T-helper 17 cell (primary cell): ENCODE measurements at places on chromosomes 2 and 18. TPM values are rescaled to one million over a fixed set of nuclear protein-coding genes. Genes with fewer than 3 reads are reported as not detected.

- H3K36me3 ChIP-seq = no peaks in the 10 kb centered on the region
- H3K27ac ChIP-seq = no peak overlapping the region
- H3K4me1 ChIP-seq = no peaks in the 10 kb centered on the region
- no peaks in the 10 kb centered on the region for H3K27me3 ChIP-seq
These were observed 406.8 kb downstream of the THSD7B start for GRCh38 chr2:137172162-137172561.

- H3K27me3 ChIP-seq = no peaks in the 10 kb centered on the region
- H3K4me1 ChIP-seq = no peaks in the 10 kb centered on the region
- H3K27ac ChIP-seq = no peak overlapping the region
- no peak for DNase-seq
- no peaks in the 10 kb centered on the region for H3K36me3 ChIP-seq
These were observed 491.2 kb downstream of the PIK3C3 start for GRCh38 chr18:42446195-42446594.

Gene CNNM3
- 39.5 TPM for total RNA-seq

DNA sequence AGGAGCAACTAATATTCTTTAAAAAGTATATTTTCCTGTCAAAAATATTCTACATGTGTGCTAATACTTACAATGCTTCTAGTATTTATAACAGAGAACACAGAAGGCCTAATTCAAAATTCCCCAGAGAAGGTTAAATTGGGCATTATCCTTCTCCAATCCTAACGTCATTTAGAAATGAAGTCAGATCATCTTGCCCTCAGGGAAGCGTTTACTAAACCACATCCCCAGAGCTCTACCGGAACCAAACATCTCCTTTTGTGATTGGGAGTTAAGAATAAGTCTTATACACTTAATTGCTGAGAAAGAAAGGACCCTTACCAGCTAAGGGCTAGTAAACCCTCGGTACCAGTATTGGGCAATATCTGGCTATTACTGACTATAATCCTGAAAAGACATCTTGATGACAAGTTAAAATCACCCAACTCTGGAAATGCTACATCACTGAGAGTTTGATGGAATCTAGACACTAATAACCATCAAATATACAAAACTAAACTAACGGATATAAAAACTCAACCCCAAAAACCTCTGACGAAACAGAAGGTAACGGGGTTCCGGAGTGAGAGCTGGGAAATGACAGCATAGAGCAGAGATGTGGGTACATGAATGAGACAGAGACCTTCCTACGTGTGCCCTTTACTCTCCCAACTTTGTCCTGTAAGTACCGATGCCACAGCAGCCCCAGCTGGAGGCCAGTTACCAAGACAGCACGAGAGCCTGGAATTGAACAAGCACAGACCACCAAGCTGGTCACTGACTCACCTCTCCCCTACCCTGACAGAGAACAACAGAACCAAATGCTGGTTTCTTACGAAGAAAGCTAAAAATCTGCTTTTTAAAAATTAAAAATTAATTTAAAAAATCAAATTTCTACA is 35.0 kb downstream of the WDSUB1 start:
- peaks cover 5% of the 10 kb centered on the region for H3K4me1 ChIP-seq
- no peaks in the 10 kb centered on the region for H3K27me3 ChIP-seq
- no peak overlapping the region for H3K4me3 ChIP-seq
- no peak for DNase-seq

DNA sequence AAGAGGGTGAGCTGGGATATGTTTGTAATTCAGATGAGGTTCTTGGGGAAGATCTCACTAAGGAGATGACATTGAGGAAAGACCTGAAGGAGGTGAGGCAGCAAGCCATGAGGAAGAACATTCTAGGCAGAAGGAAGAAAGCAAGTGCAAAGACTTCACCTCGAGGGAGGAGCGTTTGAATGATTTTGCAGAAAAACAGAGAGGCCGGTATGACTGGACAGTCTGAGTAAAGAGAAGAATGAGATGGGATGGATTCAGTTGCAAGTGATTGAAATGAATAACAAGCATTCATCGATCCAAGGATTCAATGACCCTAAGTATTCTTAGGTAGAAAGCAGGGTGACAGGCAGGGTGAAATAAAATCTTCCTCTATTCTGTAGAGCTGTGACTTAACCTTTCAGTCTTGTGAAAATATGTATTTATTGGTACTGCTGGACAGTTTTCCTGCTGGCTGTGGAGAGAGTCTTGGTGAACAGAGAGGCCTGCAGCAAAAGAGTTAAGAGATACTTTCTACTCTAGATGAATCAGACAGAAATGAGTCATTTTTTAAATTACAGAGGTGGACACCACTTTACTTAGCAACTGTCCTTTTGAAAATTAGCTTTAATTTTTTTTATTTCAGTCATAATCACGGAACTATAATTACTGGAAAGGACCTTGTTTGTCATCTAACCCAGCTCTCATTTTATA is 278.4 kb downstream of the LRRTM1 start:
- no peak for DNase-seq
- no peaks in the 10 kb centered on the region for H3K4me1 ChIP-seq
- no peaks in the 10 kb centered on the region for H3K27me3 ChIP-seq
- no peak overlapping the region for H3K27ac ChIP-seq
- H3K4me3 ChIP-seq = no peak overlapping the region

Gene MORN2
- total RNA-seq = 1.4 TPM

DNA sequence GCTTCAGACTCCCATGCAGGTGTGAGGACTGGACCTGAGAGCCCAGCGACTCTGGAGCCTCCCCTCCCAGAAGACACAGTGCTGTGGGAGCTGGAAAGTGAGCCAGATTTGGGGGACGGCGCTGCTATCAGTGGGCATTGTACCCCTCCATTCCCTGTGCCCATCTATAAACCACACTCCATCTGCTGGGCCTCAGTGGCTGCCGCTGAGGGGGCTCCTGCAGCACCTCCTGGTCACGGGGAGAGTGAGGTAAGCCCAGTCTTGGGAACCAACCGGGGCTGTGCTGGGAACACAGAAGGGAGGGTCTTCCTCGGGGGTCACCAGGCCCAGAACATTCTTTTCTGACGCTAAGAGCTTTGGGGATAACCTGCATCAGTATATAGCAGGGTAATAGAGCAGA is 9.5 kb downstream of the PSD4 start:
- H3K4me3 ChIP-seq = no peak overlapping the region
- H3K27ac ChIP-seq = peak overlapping the region; percentile 87
- H3K36me3 ChIP-seq = peaks cover 11% of the 10 kb centered on the region
- no peak for DNase-seq
- H3K27me3 ChIP-seq = no peaks in the 10 kb centered on the region

Gene REG1B
- not detected for total RNA-seq

GRCh38 chr2:156884216-156884615 is 373.3 kb upstream of the GALNT5 start:
- H3K36me3 ChIP-seq = peaks cover 4% of the 10 kb centered on the region
- no peaks in the 10 kb centered on the region for H3K4me1 ChIP-seq
- peaks cover 25% of the 10 kb centered on the region for H3K27me3 ChIP-seq
- H3K4me3 ChIP-seq = no peak overlapping the region

- H3K4me3 ChIP-seq = no peak overlapping the region
- H3K27ac ChIP-seq = no peak overlapping the region
- H3K36me3 ChIP-seq = peaks cover 4% of the 10 kb centered on the region
- peaks cover 17% of the 10 kb centered on the region for H3K4me1 ChIP-seq
- DNase-seq = no peak
These were observed 5.5 kb downstream of the NHEJ1 start for GRCh38 chr2:219155054-219155644.

DNA sequence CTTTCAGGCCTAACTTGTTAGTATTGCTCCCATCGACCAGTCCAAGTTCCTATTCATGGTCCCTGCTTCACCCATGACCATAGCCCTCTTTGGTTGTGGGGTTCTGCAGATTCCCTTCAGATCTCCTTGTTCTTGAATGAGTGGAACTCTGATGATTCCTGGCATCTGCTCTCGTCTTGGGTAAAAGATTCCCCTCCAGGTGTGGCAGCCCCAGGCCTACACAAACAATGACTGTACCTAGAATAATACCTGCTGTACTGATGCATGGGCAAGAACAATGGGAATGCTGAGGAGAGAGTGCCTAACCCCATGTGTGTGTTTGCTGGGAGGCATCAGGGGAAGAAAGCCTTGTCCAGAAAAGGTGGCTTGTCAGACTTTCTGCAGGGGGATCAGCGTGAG is 39.2 kb upstream of the MRPL19 start:
- no peaks in the 10 kb centered on the region for H3K4me1 ChIP-seq
- no peak overlapping the region for H3K27ac ChIP-seq
- no peak for DNase-seq
- H3K36me3 ChIP-seq = peaks cover 9% of the 10 kb centered on the region

GRCh38 chr18:32244881-32245280 is 55.0 kb downstream of the MEP1B start:
- no peak overlapping the region for H3K27ac ChIP-seq
- no peaks in the 10 kb centered on the region for H3K36me3 ChIP-seq
- H3K4me1 ChIP-seq = peaks cover 3% of the 10 kb centered on the region
- H3K27me3 ChIP-seq = peaks cover 40% of the 10 kb centered on the region
- no peak for DNase-seq

GRCh38 chr2:112577756-112578155 is 6.7 kb upstream of the CHCHD5 start:
- no peak overlapping the region for H3K27ac ChIP-seq
- H3K4me3 ChIP-seq = no peak overlapping the region
- H3K27me3 ChIP-seq = no peaks in the 10 kb centered on the region
- peaks cover 5% of the 10 kb centered on the region for H3K4me1 ChIP-seq
- peaks cover 6% of the 10 kb centered on the region for H3K36me3 ChIP-seq

DNA sequence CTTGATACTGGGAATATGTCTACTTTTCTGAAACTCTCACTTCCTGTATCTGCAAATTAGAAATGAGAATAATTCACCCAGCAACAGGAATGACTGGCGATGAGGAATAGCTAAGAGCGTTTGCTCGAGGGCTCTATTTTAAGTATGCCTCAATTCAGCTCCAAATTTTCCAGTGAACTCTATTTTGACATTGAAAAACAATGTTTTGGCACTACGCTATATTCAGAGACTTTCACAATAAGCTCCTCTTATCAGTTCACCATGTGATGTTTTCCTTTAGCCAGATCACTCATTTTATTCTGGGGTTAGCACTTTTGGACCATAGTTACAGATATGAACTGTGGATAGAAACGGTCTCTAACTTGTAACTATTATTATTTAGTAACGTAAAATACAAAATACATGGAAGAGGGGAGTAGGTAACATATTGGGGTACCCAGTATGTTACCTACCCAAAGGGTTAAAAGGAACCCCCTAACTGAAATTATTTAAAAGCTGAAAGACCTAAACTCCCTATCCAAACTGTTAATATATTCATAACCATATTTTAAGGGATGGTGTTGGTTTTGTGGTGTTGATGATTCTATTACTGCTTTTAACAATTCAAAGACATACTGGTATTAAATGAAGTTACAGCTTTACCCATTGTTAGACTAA is 28.1 kb downstream of the SLC40A1 start:
- no peak overlapping the region for H3K4me3 ChIP-seq
- no peaks in the 10 kb centered on the region for H3K27me3 ChIP-seq
- no peak for DNase-seq
- H3K27ac ChIP-seq = no peak overlapping the region
- no peaks in the 10 kb centered on the region for H3K36me3 ChIP-seq

Gene MRO
- not detected for total RNA-seq

GRCh38 chr2:109265369-109265768 is 136.4 kb downstream of the SH3RF3 start:
- H3K4me1 ChIP-seq = peaks cover 9% of the 10 kb centered on the region
- H3K27ac ChIP-seq = no peak overlapping the region
- H3K4me3 ChIP-seq = no peak overlapping the region
- peaks cover 31% of the 10 kb centered on the region for H3K27me3 ChIP-seq

DNA sequence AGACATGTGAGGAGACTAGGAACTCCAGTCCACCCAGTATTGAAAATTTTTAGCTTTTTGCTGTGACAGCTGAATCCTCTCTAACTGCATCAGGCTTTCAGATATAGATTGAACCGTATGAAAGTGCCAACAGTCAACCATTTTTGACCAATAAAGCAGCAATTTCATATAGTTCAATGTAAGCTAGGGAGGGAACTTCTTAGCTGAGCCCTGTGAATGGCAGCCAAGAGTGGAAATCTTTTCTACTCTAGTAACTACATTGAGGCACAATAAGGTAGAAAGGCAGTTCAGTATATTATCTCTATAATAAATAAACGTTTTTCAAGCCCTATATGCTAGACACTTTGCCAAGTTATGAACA is 96.3 kb upstream of the TANK start:
- DNase-seq = no peak
- H3K27me3 ChIP-seq = peaks cover 6% of the 10 kb centered on the region
- peaks cover 13% of the 10 kb centered on the region for H3K4me1 ChIP-seq
- no peak overlapping the region for H3K4me3 ChIP-seq
- no peak overlapping the region for H3K27ac ChIP-seq
- H3K36me3 ChIP-seq = no peaks in the 10 kb centered on the region

DNA sequence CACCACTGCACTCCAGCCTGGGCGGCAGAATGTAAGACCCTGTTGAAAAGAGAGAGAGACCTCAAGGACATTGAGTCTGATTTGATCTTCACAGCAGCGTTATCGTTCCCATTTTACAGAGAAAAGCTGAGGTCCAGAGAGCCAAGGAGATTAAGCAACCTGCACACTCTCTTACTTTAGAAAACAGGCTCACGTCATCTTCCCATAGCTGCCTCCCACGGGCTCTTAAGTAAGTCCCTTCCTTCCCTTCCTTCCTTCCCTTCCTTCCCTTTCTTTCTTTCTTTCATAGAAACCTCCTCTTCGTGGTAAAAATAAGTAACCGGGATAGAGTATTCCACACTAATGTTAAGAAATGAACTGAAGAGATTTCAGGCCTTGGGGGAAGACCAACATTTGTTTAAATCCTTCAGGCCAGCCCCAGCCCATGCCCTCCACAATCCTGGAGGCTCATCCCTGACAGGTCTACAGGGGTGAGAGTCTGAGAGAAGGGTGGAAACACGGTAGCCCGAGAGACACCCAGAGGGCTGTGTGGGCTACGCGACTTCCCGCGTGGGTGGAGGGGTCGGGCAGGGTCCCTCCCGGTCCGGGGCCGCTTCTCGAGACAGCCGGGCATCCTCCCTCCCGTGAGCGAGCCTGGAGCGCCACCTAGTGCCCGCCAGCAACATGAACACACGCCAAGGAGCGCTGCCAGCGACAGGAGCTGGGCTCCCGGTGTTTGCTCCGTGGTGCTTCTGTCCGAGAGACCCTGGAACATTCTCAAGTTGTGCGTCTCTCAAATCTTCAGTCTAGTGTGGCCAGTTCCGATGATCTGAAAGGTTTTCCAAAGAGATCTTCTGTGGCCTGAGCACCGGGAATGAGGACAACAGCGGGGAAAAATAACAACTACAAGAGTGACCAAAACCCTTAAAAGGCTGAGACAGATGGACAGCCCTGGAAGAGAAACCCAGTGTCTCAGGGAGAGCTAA is 160.3 kb downstream of the INO80D start:
- peaks cover 11% of the 10 kb centered on the region for H3K4me1 ChIP-seq
- peak; percentile 25 for DNase-seq
- H3K4me3 ChIP-seq = no peak overlapping the region
- peaks cover 2% of the 10 kb centered on the region for H3K36me3 ChIP-seq
- H3K27me3 ChIP-seq = peaks cover 86% of the 10 kb centered on the region

- H3K4me1 ChIP-seq = no peaks in the 10 kb centered on the region
- no peak overlapping the region for H3K27ac ChIP-seq
- DNase-seq = no peak
- H3K27me3 ChIP-seq = no peaks in the 10 kb centered on the region
These were observed 884 bp downstream of the PROM2 start for GRCh38 chr2:95275151-95275515.

GRCh38 chr2:88885679-88886416 is 194.4 kb downstream of the RPIA start:
- no peak for DNase-seq
- H3K36me3 ChIP-seq = no peaks in the 10 kb centered on the region
- peaks cover 33% of the 10 kb centered on the region for H3K27me3 ChIP-seq

GRCh38 chr2:106108351-106108750 is 85.8 kb downstream of the UXS1 start:
- peaks cover 20% of the 10 kb centered on the region for H3K4me1 ChIP-seq
- no peaks in the 10 kb centered on the region for H3K27me3 ChIP-seq
- no peak for DNase-seq
- H3K4me3 ChIP-seq = no peak overlapping the region
- no peak overlapping the region for H3K27ac ChIP-seq
